Tibial nerve (tissue), 4 donors: ENCODE measurements at places on chromosomes 5 and 9.

GRCh38 chr5:168752012-168752411 lies 172.8 kb upstream of the PANK3 start:
- no peak overlapping the region for H3K27ac ChIP-seq
- H3K27me3 ChIP-seq = no peaks in the 10 kb centered on the region
- H3K4me1 ChIP-seq = no peaks in the 10 kb centered on the region
- no peak overlapping the region for H3K4me3 ChIP-seq
- no peaks in the 10 kb centered on the region for H3K36me3 ChIP-seq

GRCh38 chr5:154199671-154200220 lies 9.2 kb downstream of the GALNT10 start:
- DNase-seq = no peak
- H3K36me3 ChIP-seq = no peaks in the 10 kb centered on the region
- peaks cover 16% of the 10 kb centered on the region for H3K4me1 ChIP-seq
- no peak overlapping the region for H3K4me3 ChIP-seq

GRCh38 chr9:34986540-34987047 lies 3.0 kb upstream of the DNAJB5 start:
- H3K27me3 ChIP-seq = no peaks in the 10 kb centered on the region
- no peak overlapping the region for H3K4me3 ChIP-seq
- no peaks in the 10 kb centered on the region for H3K36me3 ChIP-seq
- H3K4me1 ChIP-seq = peaks cover 25% of the 10 kb centered on the region
- peak; percentile 40 for DNase-seq

GRCh38 chr5:41695920-41696582 lies 174.2 kb downstream of the OXCT1 start:
- H3K4me3 ChIP-seq = no peak overlapping the region
- H3K4me1 ChIP-seq = no peaks in the 10 kb centered on the region
- H3K36me3 ChIP-seq = no peaks in the 10 kb centered on the region
- no peak for DNase-seq

DNA sequence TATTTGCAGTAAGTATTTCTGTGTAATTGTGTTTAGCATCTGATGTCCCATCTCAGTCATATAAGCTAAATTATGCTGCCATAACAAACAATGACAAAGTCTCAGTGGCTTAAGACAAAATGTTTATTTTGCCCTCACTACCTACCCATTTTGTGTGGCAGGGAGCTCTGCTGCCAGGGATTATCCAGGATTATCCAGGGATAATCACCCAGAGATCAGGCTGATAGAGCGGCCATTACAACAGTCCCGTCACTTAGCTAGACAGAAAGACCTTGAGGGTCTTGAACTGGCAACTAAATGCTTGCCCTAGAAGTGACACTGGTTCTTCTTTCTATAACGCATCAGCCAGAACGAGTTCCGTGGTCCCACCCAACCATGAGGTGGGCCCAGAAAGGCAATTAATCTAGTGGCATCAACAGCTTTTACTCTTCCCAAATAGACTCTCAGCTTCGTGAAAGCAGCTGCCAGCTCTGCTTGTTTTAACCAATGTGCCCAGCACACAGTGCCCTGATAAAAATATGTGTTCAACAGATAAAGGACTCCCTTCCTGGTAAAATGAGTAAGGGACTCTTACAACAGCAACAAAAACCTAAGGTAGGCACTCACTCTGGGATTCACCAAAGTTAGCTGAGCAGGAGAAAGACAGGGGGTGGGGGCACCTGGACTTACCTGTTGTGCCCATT lies 22.8 kb downstream of the CCDC69 start:
- no peak overlapping the region for H3K27ac ChIP-seq

GRCh38 chr5:36478646-36479317 lies 127.6 kb upstream of the SLC1A3 start:
- H3K36me3 ChIP-seq = no peaks in the 10 kb centered on the region
- no peak overlapping the region for H3K27ac ChIP-seq
- DNase-seq = no peak
- H3K27me3 ChIP-seq = no peaks in the 10 kb centered on the region
- no peaks in the 10 kb centered on the region for H3K4me1 ChIP-seq

DNA sequence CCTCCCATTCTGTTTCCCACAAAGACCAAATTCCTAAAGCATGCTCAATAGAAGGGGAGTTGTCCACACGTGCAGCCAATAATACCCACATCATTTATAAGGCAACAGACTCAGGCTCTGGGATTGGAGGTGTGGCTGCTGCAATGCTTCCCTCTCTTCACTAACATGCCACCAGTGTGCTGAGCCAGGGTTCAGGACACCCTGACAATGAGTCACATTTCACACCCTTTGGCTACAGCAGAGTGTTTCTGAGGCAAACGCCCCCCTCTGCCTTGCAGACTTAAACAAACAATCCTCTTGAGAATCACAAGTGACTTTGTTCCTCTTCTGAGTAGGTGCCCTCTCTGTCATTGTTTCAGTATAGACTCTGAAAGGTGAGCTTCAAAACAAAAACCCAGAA lies 189.3 kb upstream of the TLE4 start:
- no peaks in the 10 kb centered on the region for H3K27me3 ChIP-seq
- no peaks in the 10 kb centered on the region for H3K36me3 ChIP-seq
- no peak for DNase-seq
- H3K4me3 ChIP-seq = no peak overlapping the region
- no peaks in the 10 kb centered on the region for H3K4me1 ChIP-seq

DNA sequence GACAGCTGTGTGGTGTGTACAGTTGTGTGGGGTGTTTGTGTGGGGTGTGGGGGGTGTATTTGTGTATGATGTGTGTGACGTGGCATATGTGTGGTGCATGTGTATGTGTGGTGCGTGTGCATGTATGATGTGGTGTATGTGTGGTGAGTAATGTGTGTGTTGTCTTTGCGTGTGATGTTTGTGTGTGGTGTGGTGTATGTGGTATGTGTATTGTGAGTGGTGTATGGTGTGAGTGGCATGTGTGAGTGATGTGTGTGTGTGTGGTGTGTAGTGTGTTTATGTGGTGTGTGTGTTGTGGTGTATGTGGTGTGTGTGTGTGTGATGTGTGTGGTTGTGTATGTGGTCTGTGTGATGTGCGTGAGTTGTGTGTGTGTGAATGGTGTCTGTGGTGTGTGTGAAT lies 191.1 kb downstream of the MELK start:
- DNase-seq = no peak
- H3K36me3 ChIP-seq = no peaks in the 10 kb centered on the region
- no peak overlapping the region for H3K27ac ChIP-seq
- H3K27me3 ChIP-seq = no peaks in the 10 kb centered on the region
- no peaks in the 10 kb centered on the region for H3K4me1 ChIP-seq

DNA sequence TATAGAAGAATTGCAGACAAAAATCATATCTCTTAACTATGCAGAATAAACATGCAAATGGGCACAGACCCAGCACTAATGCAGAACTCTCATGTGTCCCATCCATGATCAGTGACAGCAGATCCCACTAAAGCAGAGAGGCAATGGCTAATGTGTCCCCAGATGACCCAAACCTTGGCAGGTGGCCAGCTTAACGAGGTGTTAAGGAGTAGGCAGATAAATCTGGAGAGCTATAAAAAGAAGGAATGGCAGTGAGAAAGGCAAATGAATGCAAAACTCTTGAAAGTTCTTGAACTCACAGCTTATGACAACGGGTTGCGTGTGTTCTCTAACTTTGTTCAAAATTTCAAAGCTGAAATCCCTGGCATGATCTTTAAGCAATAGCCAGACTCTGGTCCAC lies 265.4 kb downstream of the RASEF start:
- no peaks in the 10 kb centered on the region for H3K4me1 ChIP-seq
- H3K4me3 ChIP-seq = no peak overlapping the region
- no peaks in the 10 kb centered on the region for H3K36me3 ChIP-seq
- H3K27ac ChIP-seq = no peak overlapping the region
- no peaks in the 10 kb centered on the region for H3K27me3 ChIP-seq

- no peaks in the 10 kb centered on the region for H3K36me3 ChIP-seq
- H3K4me1 ChIP-seq = no peaks in the 10 kb centered on the region
Measured at GRCh38 chr5:54616031-54616430, 98.5 kb downstream of the SNX18 start.

GRCh38 chr5:180736536-180736935 lies 3.3 kb downstream of the OR2Y1 start:
- H3K36me3 ChIP-seq = no peaks in the 10 kb centered on the region
- H3K4me1 ChIP-seq = no peaks in the 10 kb centered on the region
- H3K27me3 ChIP-seq = no peaks in the 10 kb centered on the region
- no peak overlapping the region for H3K27ac ChIP-seq
- no peak for DNase-seq
- no peak overlapping the region for H3K4me3 ChIP-seq

- H3K4me1 ChIP-seq = no peaks in the 10 kb centered on the region
- DNase-seq = no peak
- H3K36me3 ChIP-seq = no peaks in the 10 kb centered on the region
- no peak overlapping the region for H3K27ac ChIP-seq
Measured at GRCh38 chr5:55218967-55219366, 8.1 kb downstream of the MCIDAS start.

- no peaks in the 10 kb centered on the region for H3K4me1 ChIP-seq
- DNase-seq = no peak
- H3K27ac ChIP-seq = no peak overlapping the region
- no peak overlapping the region for H3K4me3 ChIP-seq
Measured at GRCh38 chr9:22809371-22809770, 362.7 kb downstream of the DMRTA1 start.

- peak overlapping the region; percentile 87 for H3K4me3 ChIP-seq
- peaks cover 26% of the 10 kb centered on the region for H3K4me1 ChIP-seq
- H3K27ac ChIP-seq = peak overlapping the region; percentile 86
- no peaks in the 10 kb centered on the region for H3K36me3 ChIP-seq
Measured at GRCh38 chr5:61333954-61334867, 2.2 kb downstream of the ZSWIM6 start.

- peak overlapping the region; percentile 76 for H3K4me3 ChIP-seq
- peak overlapping the region; percentile 50 for H3K27ac ChIP-seq
- H3K4me1 ChIP-seq = peaks cover 29% of the 10 kb centered on the region
- H3K27me3 ChIP-seq = no peaks in the 10 kb centered on the region
Measured at GRCh38 chr9:130693101-130693425, 517 bp upstream of the EXOSC2 start.

GRCh38 chr9:129348890-129349664 lies 171.0 kb upstream of the IER5L start:
- no peaks in the 10 kb centered on the region for H3K36me3 ChIP-seq
- H3K4me1 ChIP-seq = peaks cover 21% of the 10 kb centered on the region
- DNase-seq = no peak
- no peak overlapping the region for H3K4me3 ChIP-seq
- H3K27me3 ChIP-seq = no peaks in the 10 kb centered on the region

DNA sequence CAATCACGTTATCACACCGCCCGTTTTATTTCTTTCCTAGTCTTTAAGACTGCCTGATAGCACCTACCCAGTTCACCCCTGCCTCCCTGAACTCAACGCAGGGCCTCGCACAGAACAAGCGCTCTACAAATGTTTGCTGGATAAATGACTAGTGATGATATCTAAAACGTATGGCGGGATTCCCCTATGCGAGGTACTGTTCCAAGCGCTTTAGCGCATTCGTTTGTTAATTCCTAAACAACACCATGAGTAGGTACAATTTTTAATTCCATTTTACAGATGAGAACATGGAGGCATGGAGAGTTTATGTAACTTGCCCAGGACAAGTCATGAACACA lies 6.6 kb downstream of the POU4F3 start:
- H3K27me3 ChIP-seq = no peaks in the 10 kb centered on the region
- no peak overlapping the region for H3K27ac ChIP-seq
- no peaks in the 10 kb centered on the region for H3K36me3 ChIP-seq
- no peak for DNase-seq

GRCh38 chr5:100803397-100803796 lies 99.7 kb downstream of the ST8SIA4 start:
- no peaks in the 10 kb centered on the region for H3K36me3 ChIP-seq
- no peaks in the 10 kb centered on the region for H3K4me1 ChIP-seq
- H3K27me3 ChIP-seq = no peaks in the 10 kb centered on the region
- no peak overlapping the region for H3K27ac ChIP-seq
- H3K4me3 ChIP-seq = no peak overlapping the region

- no peak overlapping the region for H3K27ac ChIP-seq
- H3K4me1 ChIP-seq = no peaks in the 10 kb centered on the region
- H3K4me3 ChIP-seq = no peak overlapping the region
- DNase-seq = no peak
Measured at GRCh38 chr5:164577742-164578141, 1072.3 kb downstream of the MAT2B start.

DNA sequence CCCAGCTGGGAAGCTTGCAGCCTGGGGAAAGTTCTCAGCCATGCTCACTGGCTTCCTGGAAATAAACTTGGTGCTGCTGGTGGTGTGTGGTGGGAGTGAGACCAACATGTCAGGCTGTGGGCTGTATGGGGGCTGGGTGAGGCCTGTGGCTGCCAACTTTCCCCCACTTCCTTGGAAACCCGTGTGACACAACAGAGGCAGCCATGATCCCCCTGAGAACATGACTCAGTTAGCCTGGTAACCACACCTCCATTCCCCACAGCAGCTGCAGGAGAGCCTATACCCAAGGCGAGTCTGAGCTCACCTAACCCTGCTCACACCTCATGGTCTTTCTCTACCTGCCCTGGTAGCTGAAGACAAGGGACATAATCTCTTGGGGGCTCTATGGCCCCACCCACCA lies 72.7 kb upstream of the RGMB start:
- no peaks in the 10 kb centered on the region for H3K36me3 ChIP-seq
- no peak overlapping the region for H3K27ac ChIP-seq

DNA sequence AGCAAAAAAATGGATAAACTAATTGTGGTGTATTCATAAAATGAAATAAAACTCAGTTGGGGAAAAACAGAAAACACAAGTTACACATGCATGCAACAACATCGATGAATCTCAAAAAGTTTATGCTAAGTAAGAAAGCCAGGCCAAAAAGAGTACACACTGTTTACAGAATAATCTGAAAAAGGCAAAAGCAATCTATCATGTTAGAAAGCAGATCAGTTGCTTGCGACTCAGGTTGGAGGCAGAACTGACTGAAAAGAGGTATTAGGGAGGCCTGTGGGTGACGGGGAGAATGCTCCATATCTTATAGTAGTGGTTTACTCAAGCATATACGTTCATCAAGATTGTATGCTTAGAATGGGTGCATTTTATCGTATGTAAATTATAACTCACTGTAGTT lies 119.2 kb downstream of the ARRDC3 start:
- no peaks in the 10 kb centered on the region for H3K27me3 ChIP-seq
- no peaks in the 10 kb centered on the region for H3K4me1 ChIP-seq

DNA sequence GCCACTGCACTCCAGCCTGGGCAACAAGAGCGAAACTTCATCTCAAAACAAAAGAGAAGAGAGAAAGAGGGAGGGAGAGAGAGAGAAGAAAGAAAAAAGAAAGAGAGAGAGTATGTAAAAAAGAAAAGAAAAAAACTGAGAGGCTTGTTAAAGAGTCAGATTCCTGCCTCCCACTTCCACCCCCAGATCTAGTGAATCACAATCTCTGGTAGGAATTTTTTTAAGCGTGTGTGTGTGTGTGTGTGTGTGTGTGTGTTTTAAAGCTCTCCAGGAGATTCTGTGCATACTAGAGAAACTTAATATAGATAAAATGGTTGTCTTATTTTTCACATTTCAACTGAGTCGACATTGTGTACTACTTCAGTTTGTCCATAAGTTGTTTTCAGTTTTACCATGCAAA lies 32.0 kb downstream of the SAR1B start:
- H3K36me3 ChIP-seq = peaks cover 38% of the 10 kb centered on the region
- H3K4me3 ChIP-seq = no peak overlapping the region
- DNase-seq = no peak
- H3K4me1 ChIP-seq = no peaks in the 10 kb centered on the region

- H3K27me3 ChIP-seq = no peaks in the 10 kb centered on the region
- no peak overlapping the region for H3K4me3 ChIP-seq
- no peaks in the 10 kb centered on the region for H3K36me3 ChIP-seq
- DNase-seq = no peak
- H3K4me1 ChIP-seq = no peaks in the 10 kb centered on the region
Measured at GRCh38 chr9:108727580-108728111, 128.1 kb downstream of the ACTL7B start.

- peak overlapping the region; percentile 8 for H3K27ac ChIP-seq
- H3K36me3 ChIP-seq = no peaks in the 10 kb centered on the region
- H3K4me1 ChIP-seq = no peaks in the 10 kb centered on the region
- H3K27me3 ChIP-seq = no peaks in the 10 kb centered on the region
- no peak for DNase-seq
Measured at GRCh38 chr5:54656261-54656728, 138.7 kb downstream of the SNX18 start.
